ENCODE measurements at places on chromosomes 12 and 14.

DNA sequence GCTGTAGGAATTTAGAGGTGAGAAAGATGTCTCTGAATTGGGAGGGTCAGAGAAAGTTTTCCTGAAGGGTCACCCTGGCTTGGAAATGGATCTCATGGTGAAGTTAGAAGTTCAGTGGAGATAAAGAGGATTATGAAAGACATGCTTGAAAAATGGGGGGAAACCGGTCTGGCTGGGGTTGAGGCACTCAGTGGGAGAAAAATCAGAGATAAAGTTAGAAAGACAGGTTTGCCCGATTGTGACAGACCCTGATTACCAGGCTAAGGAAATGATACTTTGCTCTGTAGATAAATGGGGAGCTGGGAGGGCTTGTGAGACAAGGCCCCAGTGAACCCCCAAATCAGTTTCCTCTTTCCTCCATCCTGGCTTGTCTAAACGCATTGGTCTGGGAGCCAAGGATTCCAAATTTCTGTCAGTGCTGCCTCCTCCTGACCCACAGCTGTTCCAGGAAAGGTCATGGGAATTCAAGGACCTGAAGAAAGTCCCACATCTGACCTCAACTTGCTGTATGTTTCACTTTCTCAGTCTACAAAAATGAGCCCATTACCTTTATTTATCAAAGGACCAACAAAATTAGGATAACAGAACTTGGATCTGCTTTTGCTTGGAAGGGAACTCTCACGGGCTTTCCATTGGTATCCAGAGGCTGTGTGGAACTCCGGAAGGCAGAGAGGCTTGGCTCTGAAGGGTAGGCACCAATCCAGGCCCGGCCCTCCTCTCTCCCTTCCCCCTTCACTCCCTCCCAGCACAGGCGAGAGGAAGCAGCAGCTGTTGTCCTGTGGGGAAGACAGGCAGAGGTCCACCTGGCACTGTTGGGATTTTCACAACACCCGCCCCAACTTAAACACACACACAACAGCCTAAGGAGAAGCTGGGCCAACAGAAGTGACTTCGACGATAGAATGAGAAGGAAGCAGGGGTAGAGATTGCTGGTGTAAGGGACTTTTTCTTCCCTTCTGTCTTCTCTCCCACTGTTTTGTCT, 3.4 kb upstream of the RNASE7 start:
- DNase-seq = no peak

- no peak for DNase-seq
These were observed 76.9 kb downstream of the BMP4 start for GRCh38 chr14:53879747-53880146.

- DNase-seq = peak; percentile 90
These were observed 25.6 kb downstream of the ELK3 start for GRCh38 chr12:96219700-96220206.

- DNase-seq = no peak
These were observed 23.0 kb downstream of the TSHR start for GRCh38 chr14:80978403-80978802.

DNA sequence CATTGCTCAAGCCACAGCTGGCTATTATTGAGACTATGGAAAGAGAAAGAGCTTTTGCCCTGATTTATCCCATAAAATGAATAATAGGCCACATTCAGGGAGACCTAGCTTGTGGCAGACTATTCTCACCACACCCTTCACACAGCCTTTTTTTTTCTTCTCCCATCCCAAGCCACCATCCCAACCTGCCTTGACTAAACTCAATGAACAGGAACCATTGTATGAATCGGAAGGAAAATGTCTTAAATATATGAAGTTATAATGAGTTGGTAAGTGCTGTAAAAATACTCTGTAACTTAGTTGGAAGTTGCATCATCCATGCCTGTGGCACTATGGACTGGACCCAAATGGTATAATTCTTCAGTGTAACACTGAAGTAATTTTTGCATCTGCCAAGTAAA, 338.4 kb downstream of the RAD51B start:
- peak; percentile 36 for DNase-seq

GRCh38 chr14:92690171-92691011, 58.0 kb downstream of the LGMN start:
- DNase-seq = peak; percentile 55

GRCh38 chr12:30782316-30783173, 27.8 kb upstream of the CAPRIN2 start:
- no peak for DNase-seq

GRCh38 chr12:127640181-127640886, 626.6 kb upstream of the TMEM132C start:
- DNase-seq = no peak

DNA sequence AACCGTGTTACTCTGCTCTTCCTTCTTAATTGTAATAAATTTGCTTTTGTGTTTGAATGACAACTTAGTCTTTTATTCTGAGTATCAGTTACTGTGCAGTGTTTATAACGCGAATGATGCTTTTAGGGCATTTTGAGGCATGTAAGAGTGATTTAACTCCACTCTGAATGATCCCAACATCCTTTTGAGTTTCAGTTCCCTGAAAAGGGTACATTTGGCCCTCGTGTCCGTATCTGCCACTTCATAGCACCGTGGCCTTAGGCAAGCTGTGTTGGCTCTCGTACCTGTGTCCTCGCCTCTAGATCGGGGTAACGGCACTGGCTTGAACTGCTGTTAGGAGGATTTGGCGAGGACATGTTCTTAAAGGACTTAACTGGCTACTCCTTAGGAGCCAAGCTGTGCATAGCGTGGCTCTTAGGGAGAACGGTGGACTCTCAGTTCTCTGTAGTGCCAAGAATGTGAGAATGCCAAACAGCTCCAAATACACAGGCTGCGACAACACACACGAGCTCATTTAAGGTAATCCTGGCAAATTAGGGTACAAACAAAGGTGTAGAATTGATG, 92.0 kb downstream of the PPP2R5C start:
- no peak for DNase-seq

- peak; percentile 59 for DNase-seq
These were observed 143.4 kb upstream of the C14orf180 start for GRCh38 chr14:104436047-104436591.

DNA sequence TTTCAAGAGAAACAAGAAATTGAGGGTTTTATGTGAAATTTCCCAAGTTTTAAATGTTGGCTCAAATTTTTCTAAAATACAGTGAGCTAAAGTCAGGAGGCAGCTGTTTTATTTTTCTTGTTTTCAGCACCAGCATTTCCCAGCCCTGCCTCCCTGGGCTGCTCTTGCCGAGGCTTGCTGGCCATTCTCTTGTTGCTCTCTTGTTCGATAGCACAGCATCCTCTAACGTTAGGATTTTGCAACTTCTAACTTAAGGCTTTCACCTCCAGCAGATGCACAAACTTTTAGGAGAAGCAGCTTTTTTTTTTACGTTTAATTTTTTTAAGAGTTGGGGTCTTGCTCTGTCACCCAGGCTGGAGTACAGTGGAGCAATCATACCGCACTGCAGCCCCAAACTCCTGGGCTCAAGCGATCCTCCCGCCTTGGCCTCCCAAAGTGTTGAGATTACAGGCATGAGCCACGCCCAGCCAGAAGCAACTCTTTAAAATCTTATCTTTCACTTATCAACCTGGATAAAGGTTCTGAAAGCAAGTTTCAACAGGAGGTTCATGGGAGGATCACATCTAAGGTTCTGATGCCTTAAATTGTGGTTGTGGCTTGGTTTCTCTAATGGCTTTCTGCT, 40.2 kb downstream of the B4GALNT3 start:
- DNase-seq = no peak

GRCh38 chr12:71439362-71439612, 311 bp upstream of the LGR5 start:
- no peak for DNase-seq

- DNase-seq = no peak
These were observed 927 bp downstream of the ABCB9 start for GRCh38 chr12:122965321-122965751.

DNA sequence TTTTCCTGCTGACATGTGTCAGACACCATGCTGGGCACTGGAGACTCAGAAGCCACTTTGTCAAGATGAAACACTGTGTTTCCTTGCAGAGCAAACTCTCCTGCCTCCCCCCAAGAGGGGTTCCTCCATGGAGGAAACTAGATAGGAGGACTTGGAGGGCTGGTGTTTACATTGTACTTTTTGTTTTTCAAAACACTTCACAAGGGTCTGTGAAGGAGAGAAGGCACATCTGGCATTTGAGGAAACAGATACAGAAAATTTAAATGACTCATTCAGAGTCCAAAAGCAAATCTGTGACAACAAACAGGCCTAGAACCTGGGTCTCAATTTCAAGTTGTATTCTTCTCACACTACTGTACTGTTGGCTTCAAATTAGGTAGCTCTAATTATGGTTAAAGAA, 6.7 kb upstream of the CDKL1 start:
- peak; percentile 34 for DNase-seq

- DNase-seq = no peak
These were observed 8.0 kb downstream of the PLEKHG6 start for GRCh38 chr12:6318440-6318879.

DNA sequence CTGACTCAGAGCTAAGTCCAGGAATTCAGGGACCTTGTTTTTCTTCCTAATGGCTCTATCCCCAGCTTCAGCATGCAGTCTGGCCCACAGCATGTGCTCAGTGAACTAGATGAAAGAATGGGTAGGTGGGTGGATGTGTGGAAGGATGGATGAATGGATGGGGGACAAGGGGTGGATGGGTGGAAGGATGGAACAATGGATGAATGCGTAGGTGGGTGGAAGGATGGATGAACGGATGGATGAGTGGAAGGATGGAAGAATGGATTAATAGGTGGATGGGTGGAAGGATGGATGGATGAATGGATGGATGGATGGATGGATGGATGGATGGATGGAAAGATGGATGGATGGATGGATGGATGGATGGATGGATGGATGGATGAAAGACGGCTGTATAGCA, 79.7 kb upstream of the SFSWAP start:
- DNase-seq = no peak

DNA sequence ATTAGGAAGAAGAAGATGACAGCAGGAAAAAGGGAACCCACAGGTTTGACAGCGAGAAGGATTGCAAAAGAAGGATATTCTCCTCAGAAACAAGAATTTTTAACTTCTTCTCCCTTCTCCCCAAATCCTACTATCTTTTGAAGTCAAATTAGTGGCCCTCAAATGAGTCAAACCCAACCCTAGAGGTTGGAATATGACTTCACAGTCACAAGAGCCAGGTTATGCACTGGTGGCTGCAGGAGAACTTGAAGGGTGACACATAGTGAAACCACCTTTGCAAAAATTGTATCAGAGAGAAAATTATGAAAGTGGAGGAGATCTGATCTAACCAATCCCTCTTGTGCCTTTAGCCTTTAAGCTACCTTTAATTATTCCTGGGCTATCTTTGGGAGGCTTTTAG, 386.2 kb upstream of the CCDC196 start:
- no peak for DNase-seq

GRCh38 chr12:52200086-52200780, 8.4 kb upstream of the KRT80 start:
- no peak for DNase-seq

All from H4 (cell line).